Fibroblast of skin of abdomen (primary cell): ENCODE measurements at places on chromosomes 16 and 17.

GRCh38 chr17:17084941-17085340 is 42.7 kb downstream of the MPRIP start:
- DNase-seq, result no peak

- peak; percentile 61 for DNase-seq
Measured at GRCh38 chr16:29811896-29812665, at the start of gene PRRT2. Gene PRRT2 (plus strand): TSS chr16:29812193. CDS start chr16:29813055, 862 bp downstream.

GRCh38 chr17:78839762-78840529 is 668 bp downstream of the USP36 start:
- peak; percentile 37 for DNase-seq

DNA sequence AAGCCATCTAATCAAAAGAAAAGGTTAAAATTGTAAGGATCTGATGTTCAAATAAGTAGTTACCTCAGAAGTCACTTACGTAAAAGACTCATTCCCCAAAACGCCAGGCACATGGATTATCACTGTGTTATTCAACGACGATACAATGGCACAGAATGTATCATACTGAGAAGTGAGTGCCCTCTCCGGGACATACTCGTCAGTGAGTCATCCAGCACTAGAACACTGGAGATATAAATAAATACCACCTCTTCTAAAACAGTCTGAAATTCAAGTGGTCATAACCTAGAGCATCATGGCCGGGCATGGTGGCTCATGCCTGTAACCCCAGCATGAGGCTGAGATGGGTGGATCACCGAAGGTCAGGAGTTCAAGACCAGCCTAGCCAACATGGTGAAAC is 24.9 kb downstream of the USP31 start:
- DNase-seq, result no peak

GRCh38 chr16:75258807-75259141 is 7.3 kb upstream of the BCAR1 start:
- no peak for DNase-seq

DNA sequence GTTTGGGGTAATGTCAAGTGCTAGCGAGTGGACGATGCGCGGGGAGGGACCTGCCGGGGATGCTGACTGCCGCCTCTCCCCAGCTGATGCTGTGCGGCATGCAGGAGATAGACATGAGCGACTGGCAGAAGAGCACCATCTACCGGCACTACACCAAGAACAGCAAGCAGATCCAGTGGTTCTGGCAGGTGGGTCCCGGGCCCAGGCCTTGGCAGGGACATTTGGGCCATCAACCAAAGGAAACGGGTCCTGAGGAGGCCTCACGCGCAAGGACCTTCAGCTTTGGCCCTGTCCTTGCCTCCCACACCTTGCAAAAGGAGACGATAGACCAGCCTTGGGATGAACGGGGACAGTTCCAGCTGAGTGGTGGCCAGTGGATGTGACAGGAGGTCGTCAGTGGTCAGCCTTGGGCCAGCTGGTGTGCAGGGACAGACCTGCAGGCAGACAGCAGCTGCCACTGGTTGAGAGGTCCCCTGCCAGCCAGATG is 13.6 kb upstream of the CLEC18A start:
- peak; percentile 32 for DNase-seq

GRCh38 chr16:64151990-64152767 is 969.7 kb downstream of the CDH11 start:
- DNase-seq, result peak; percentile 36

DNA sequence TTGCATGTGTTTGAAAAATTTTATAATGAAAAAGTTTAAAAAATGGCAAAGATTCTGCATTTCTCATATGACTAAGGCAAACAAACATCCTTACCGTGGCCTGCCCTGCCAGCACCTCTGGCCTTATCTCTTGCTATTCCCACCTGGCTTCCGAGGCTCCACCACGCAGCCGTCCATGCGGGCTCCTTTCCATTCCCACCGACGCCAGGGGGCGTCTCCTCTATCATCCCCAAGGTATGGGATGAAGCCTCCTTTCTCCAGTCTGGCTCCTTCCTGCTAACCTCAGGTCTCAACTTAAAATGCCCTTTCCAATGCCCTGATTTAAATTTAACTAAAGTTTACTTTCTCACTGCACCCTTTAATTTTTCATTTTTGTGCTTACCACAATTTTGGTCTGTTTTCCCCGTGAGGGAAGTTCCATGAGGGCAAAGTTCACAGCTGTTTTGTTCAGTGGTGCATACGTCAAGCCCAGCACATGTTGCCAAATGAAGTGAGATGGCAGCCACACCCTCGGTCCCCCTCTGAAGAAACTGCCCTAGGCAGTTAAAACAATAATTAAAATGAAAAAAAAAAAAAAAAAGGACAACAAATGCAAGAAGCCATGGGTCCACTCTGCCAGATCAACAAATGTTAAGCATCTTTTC is 13.3 kb upstream of the SDK2 start:
- peak; percentile 40 for DNase-seq

- no peak for DNase-seq
Measured at GRCh38 chr17:64192589-64192988, 62.6 kb upstream of the ERN1 start.

GRCh38 chr17:49817993-49818392 is 29.5 kb downstream of the KAT7 start:
- no peak for DNase-seq

- DNase-seq, result no peak
Measured at GRCh38 chr16:79411805-79412204, 188.7 kb downstream of the MAF start.

GRCh38 chr16:53864819-53865493 is 161.0 kb downstream of the FTO start:
- no peak for DNase-seq

GRCh38 chr16:78096386-78096785 is 3.1 kb upstream of the WWOX start:
- DNase-seq, result peak; percentile 5

GRCh38 chr17:3896108-3896967 is 3.5 kb upstream of the CAMKK1 start:
- DNase-seq, result no peak

- no peak for DNase-seq
Measured at GRCh38 chr16:5206331-5206990, 108.9 kb upstream of the EEF2KMT start.

DNA sequence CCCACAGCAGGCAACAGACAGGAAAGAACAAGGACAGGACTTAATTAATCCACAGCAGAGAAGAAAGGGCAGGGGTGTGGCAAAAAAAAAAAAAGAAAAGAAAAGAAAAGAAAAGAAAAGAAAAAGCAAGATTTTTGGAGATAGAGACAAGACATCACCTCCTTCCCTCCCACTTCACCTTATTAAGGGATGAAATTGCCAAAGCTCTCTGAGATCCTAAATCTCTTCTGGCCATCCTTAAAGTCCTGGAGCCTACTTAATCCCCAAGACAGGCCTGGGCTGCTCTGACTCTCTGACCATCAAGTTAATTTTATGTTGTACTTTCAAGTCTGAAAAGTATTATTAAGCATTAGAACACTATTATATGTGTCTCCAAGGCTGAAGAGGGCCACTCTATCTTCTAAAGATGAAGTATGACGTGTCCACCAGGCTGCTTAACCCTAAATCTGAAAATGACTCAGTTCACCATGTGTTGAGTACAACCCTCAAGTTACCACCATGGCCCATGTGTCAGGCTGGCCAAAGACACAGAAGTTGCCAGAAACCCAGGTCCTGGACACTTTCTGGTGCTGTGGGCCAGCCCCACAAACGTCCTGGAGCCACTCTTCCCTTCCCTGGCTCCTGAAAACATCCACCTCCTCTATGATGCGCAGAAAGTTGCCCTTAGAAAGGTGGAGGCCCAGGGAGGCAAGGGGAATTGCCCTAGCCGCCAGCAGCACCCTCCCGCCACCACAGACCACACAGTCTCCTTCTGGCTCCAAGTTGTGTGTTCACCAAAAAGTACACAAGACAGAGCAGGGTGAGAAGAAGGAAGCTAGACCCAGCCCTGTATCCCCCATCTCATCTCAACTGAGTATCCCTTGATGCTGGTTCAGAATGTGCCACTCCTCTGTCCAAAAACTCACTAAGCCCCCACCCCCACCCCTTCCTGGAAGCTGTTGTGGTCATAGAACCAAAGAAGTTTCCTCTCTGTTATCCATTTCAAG is 2.7 kb downstream of the SOCS1 start:
- DNase-seq, result no peak

DNA sequence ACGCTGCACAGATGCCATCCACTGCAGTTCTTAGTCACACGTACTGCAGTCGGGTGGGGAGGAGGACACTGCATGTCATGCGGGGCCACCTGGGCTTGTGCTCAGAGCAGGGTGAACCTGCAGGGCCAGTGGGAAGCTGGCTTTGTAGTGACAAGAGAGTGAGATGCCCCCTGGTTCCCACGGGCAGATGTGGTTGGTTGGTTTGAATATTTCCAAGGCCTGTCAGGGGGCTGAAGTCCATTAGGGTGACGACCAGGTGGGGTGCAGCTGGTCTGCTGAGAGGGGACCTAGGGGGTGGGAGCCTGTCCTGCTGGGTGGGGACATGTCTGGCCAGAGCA is 14.3 kb downstream of the ZNF213 start:
- DNase-seq, result no peak

DNA sequence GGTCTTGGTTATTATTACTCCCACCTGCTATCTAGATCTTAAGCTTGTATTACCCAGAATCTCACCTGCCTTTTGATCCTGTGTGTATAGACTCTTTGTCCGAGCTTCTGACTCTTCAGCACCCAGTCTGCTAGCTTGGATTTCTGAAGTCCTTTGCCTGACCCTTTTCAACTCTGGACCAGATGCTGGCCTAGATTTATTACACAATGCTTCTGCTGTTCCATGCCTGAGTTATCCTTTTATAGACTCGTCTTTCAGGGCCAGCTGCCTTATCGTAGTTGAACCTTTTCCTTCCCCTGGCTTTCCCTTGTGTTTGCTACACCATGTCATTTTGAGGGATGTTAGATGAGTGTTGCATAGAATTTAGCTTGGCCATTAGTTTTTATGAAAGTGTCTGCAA is 32.6 kb downstream of the RHOT1 start:
- DNase-seq, result no peak

DNA sequence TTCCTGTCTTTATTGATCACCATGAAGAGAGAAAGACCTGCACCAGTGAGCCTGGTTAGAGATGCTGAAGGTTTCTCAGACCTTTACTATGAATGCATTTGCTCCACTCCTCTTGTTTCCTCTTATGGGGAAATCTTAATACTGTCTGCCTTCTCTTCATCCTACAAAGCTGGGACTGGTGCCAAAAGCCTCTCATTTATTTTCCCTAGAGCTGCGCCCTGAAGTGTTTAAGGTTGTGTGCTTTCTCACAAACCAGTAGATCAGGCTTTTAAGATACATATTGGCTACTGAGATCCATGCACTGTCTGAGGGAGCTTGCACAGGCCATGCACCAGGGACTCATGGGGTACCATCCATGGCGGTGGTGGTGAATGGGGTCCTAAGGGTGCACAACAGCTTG is 286.1 kb upstream of the PMFBP1 start:
- DNase-seq, result no peak
